Activated T-helper 9 cell treated with anti-CD3 and anti-CD28 coated beads, Interleukin-2, amount 50 U/mL, for 16 hours (primary cell): ENCODE measurements at places on chromosomes 1 and 21.

GRCh38 chr1:116166655-116167054, 55.5 kb downstream of the MAB21L3 start:
- DNase-seq = no peak

- no peak for DNase-seq
Observed at GRCh38 chr1:173342736-173343135, 134.4 kb upstream of the PRDX6 start.

- DNase-seq = no peak
Observed at GRCh38 chr1:61566177-61566576, 158.8 kb downstream of the TM2D1 start.

DNA sequence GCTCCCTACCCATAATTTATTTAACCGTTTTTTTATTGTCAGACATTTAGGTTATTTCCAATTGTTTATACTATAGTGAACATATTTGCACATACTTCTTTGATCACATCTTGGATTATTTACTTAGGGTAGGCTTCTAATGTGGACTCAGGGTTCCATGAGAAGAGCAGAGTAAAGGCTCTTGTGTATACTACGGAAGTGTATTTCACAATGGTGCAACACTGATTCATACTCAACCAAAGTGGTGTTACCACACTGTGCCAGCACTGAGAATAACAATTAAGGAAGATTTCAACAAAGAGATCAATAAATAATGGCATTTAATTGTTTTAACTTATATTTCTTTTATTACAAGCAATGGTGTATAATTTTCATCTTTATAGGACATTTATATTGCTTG, 251.2 kb downstream of the ZNF326 start:
- no peak for DNase-seq

DNA sequence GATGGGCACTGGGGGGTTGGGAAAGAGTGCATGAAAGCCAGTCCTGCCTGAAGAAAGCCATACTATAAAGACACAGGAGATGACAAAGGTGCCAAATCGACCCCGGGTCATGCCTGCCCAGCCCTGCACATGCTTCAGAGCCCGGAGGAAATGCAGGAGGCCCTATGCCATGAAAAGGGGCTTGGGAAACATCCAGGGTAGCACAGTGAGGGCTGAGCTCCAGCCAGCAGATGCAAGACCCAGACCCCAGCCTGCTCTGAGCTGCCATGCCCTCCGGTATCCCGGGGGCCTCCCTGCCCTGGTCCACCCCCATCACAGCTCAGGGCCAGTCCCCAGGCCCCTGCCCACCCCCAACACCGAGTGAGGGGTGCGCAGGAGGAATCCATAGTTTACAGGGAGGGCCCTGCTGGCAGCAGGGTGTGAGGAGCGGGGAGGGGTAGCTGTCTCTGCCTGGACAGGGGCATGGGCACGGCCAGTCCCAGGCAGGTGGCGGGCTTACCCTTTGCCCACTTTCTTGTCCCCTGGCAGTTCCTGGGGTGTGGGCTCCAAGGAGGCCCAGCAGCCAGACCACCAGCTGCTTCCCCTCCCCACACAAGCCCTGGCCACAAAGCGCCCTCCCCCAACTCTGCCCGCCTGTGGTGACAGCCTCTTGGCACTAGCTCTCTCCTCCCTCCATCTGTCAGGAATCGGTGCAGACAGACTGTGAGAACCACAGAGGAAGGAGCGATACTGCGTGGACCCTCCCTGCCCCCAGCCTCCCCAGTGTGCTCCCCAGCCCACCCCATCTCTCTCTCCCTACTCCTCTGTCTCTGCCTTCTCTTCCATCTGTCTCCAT, 16.8 kb downstream of the LRP8 start:
- DNase-seq = no peak

DNA sequence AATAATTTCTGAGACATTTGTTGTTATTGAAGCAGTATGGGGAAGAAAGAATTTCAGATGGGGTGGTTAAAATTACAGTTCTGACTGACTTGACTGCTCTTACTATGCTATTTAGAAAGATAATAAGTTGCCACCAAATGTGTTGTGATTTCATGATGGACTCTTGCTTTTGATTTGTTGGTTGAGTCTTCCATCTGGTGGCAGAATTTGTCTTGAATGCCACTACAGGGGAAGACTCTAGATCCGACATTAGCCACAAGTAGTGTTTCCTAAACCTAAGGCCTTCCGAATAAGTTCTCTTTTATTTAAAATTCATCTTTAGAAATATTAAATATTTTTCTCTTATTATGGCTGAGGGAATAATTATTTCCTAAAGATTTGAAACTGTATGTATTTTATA, 190.9 kb upstream of the ADGRL4 start:
- no peak for DNase-seq

GRCh38 chr1:206498685-206499084, 8.6 kb upstream of the RASSF5 start:
- DNase-seq = no peak

DNA sequence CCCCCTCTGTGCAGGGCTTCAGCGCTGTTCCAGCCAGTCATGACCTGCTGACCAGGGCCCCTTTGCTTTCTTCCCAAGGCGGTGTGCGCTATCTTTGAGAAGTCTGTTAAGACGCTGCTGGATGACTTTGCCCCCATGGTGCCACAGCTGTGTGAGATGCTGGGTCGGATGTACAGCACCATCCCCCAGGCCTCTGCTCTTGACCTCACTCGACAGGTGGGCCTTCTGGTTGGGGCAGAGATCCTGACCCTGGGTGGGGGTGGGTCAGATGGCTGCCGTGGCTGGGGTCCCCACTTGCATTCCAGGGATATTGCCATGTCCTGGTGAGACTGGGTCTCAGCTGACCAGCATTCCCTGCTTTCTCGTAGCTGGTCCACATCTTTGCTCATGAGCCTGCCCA, 9.0 kb upstream of the DPH2 start:
- no peak for DNase-seq

DNA sequence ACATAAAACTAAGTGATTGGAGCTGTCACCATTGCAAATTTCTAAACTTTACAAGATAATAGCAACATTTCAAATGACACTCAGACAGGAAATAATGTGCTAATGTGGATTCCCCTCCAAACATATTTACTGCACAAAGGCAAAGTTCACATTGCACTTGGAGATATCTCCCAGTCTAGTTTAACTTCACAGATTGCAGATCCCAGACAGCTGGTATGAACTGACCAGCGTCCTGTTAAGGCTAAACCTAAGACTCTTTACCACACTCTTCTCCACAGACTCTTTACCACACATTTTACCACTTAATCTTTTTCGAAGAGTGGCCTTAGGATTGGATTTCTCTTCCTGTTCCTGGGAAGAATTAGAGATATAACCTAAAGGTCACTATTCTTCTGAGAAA, 40.6 kb upstream of the HSD3B1 start:
- DNase-seq = no peak

DNA sequence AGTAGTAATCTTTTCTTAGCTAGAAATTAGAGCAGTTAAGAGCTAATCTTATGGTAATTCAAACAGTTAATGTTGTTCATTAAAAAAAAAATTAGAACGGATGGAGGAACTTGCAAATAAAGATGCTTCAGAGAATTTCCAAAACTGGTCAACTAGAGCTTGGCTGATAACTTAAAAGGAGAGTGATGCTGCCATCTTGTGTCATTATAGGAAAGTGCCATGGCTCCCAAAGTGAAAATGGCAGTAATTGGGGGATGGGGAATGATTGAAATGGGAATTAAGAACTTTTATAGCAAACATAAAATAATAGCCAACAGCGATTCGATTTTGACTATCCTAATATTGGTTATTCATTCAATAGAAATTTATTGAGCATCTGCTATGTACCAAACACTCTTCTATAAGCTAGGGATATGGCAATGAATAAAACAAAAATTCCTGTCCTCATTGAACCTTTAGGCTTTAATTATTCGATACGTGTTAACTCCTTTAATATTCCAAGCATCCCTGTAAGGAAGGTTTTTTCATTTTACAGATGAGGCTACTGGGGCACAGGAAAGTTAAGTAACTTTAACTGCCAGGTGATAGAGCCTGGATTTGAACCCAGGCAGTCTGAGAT, 5.7 kb upstream of the PLPP3 start:
- DNase-seq = no peak

GRCh38 chr1:159825564-159825963, 1.1 kb upstream of the SLAMF8 start:
- DNase-seq = no peak

GRCh38 chr1:183179033-183179432, 7.0 kb upstream of the LAMC2 start:
- DNase-seq = no peak

GRCh38 chr1:29474274-29475244, 238.2 kb downstream of the PTPRU start:
- DNase-seq = no peak

GRCh38 chr21:46096596-46097335, 1.1 kb upstream of the COL6A2 start:
- no peak for DNase-seq

DNA sequence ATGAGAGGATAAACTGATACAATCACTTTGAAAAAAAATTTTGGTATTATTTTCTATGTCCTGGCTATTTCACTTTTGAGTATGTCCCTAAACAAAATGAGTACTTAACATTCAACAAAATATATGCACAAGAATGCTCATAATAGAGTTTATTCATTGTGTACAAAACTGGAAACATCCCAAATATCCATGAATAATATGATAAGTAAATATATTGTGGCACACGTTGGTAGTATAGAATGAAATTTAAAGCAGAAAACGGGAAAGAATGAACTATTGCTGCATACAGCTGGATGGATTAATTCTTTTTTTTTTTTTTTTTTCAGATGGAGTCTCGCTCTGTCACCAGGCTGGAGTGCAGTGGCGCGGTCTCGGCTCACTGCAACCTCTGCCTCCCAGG, 725.2 kb downstream of the LTN1 start:
- DNase-seq = no peak
